Stimulated activated CD4-positive, alpha-beta T cell treated with anti-CD3 and anti-CD28 coated beads, Interleukin-12 subunit alpha, Interleukin-12 subunit beta, amount 100 ng/mL, for 4 hours (primary cell): ENCODE measurements at places on chromosomes 1 and 21.

- DNase-seq = no peak
Observed at GRCh38 chr1:236072001-236072400, 7.1 kb upstream of the NID1 start.

GRCh38 chr1:80217377-80217986, 1211.0 kb upstream of the ADGRL4 start:
- DNase-seq = no peak

GRCh38 chr1:74357150-74357549, 122.0 kb downstream of the TNNI3K start:
- no peak for DNase-seq

GRCh38 chr1:228938537-228938901, 203.2 kb downstream of the RHOU start:
- no peak for DNase-seq

GRCh38 chr1:206925106-206925736, 3.5 kb upstream of the FCMR start:
- DNase-seq = no peak
